ENCODE measurements at places on chromosomes 3 and 15.

GRCh38 chr3:170425491-170426239, 7.0 kb downstream of the CLDN11 start:
- peak; percentile 22 for DNase-seq

DNA sequence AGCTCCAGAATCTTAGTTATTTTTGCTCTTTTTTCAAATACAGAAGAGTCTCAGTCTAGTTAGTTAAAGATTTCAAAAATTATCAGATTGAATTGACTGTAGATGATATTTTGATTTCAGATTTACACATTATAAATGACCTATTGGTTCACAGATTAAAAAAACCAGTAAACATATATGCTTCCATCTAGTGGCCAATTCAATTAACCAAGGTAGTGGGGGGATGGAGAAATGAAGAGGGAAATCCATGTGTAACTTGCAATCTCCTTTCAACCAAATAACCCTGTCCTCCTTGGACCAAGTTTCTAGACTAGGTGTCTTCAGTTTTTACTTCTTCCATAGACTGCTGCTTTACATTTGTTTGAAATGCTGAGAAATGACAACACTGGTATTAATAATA, 789.8 kb downstream of the ROBO1 start:
- DNase-seq: peak; percentile 19

DNA sequence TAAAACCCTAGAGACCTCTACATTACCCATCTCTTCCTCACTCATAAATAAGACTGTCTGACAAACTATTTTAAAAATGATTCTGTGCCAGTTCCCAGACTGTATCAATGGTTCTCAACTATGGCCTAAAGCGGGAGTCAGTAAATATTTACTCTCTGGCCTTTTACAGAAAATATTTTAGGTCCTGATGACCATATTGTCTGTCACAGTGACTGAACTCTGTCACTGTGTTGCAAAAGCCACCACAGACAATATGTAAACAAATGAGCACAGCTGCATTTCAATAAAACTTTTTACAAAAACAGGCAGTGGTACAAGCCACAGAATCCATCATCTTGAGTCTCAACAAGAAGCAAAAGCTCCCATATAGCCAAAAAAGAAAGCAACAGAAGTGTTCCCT, 45.4 kb downstream of the PLOD2 start:
- DNase-seq: no peak

DNA sequence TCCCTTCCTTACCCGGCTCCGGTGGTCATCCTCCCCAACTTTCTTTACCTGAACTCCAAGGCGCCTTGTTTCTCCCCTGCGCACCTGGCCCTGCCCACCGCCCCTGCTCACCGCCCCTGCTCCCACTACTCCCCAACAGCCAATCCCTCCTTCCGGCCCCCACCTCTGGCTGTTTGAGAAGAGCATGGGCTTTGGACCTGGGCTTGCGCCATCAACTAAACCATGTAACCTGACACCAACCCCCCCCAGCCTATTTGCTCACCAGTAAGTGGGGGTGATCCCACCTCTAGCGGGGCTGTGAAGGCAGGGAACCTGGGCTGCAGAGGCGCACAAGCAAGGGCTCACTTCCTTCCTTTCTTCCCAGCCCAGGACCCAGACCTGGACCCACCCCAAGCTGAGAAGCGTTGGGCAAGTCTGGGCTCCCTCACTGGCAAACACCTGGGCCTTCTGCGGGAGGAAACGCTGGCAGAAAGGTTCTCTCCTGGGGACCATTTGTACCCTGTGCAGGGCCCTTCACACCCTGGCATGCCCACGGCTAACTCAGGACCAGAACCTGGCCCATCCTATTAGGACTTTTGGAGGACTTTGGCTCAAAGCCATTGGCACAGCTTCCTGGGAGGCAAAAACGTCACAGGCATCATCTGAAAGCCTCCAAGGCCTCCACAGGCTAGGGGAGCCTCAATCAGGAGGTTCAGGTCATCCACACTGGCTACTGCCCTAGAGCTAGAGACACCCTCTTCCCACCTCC, at the start of gene PLXNB1:
Gene PLXNB1 (minus strand): TSS at position 127 of the 748 bp plus-strand sequence. CDS start 5,475 bp downstream, outside the sequence.
- DNase-seq: peak; percentile 26

GRCh38 chr3:115912372-115912771, 289.1 kb downstream of the GAP43 start:
- DNase-seq: peak; percentile 33

- no peak for DNase-seq
These were observed 4.4 kb upstream of the MBNL1 start for GRCh38 chr3:152264378-152264777.

DNA sequence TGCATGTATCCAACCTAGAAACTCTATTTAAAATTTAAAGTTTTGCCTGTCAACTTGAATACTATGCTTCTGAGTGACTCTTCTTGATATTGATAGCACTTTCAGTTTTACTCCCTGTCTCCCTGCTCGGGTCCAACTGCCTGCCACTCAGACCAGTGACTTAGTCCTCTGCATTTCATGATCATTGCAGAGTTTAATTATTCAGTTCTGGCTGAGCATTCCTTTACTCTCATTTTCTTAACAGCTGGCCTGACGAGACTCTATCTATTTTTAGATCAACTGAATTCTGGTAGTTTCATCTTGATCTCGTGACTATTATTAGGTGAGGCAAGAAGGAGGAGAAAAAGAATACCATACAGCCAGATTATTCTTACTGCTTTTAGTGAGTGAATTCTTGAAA, 617.4 kb downstream of the SI start:
- peak; percentile 59 for DNase-seq

DNA sequence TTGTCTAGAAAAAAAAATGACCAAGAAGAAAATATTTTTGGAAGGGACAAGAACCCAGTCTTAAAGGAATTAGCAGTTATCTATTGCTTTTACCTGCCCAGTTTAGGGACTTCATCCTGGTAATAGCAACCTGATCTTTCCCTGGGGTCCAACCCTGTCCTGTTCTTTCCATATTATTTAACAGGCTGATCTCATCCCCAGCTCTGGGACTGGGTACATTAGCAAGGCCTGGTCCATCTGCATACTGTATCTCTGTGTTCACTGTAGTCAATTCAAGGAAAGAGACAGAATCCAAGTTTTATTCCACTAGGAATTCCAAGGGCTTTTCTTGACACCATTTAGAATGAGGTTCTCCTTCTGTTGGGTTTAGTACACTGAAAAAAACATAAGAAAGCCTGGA, 191.7 kb upstream of the GADL1 start:
- DNase-seq: no peak

GRCh38 chr15:63086271-63086670, 35.4 kb upstream of the LACTB start:
- no peak for DNase-seq

DNA sequence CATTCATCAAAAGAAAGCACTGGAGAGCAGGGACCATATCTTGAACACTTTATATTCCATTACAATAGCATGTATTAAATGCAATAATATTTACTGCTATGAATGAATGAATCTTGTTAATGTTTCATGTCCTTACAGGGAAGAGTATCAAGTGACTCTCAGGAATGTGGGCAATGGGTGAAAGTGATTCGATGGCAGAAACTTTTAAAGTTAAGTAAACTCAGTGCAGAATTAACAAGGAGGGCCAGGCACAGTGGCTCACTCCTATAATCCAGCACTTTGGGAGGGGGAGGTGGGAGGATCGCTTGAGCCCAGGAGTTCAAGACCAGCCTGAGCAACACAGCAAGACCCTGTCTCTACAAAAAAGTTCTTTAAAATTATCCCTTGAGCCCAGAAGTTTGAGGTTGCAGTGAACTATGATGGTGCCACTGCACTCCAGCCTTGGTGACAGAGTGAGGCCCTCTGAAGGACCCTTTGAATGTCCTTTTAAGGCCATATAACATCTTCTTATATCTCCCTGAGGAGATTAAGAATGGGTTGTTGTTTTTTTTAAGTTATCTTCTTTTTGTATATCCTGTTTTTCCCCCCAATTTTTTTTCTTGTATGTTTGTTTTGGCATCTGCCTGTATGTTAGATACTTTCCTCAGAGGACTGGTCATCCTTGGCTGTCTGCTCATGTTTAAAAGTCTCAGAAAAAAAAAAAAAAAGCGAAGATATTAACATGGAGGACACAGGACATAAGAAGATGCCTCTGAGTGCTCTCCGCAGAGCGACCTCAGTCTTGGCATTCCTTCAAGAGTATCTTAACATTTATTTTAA, 9.6 kb upstream of the FSIP1 start:
- no peak for DNase-seq

GRCh38 chr15:78923480-78924360, 21.1 kb downstream of the CTSH start:
- DNase-seq: no peak

GRCh38 chr3:46094506-46094905, 67.2 kb upstream of the XCR1 start:
- no peak for DNase-seq

DNA sequence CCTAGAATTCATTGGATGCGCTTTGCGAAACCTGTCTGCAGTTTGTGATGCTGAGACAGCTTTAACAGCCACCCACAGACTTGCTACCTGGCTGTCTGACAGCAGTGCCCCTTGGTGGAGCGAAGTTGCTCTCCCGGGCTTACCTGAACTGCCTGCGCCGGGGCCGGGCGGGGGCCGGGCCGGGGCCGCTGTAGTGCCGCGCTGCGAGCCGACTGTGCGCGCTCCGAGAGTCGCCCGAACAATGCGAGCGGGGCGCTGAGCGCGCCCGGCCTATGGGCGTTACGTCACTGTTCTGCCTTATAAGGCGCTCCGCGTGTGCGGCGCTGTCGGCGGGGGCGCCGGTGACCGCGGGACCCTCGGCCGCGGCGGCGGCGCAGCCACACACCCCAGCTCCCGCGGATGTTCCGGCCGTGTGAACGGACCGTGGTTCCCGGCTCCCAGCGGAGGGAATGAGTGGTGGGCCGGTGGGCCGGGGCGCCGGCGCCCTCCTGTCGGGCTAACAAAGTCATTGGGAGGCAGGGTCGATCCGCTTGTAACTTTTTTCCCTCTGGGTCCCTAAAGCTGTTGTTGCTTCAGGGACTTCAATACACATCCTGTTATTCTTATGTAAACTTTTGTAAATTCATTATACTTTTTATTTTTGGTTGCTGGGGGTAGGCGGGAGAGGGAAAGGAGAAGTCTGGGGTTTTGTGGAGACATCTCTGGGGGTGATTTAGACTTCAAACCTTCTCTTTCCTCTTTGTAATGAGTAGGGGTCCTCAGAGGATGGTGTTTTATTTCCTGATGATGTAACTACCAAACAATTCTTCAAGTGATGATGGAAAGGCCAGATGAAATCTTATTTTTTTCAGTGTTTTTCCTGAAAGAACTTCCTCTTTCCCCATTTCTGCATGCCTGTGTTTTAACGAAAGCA, 58.5 kb downstream of the CMSS1 start:
- peak; percentile 72 for DNase-seq

DNA sequence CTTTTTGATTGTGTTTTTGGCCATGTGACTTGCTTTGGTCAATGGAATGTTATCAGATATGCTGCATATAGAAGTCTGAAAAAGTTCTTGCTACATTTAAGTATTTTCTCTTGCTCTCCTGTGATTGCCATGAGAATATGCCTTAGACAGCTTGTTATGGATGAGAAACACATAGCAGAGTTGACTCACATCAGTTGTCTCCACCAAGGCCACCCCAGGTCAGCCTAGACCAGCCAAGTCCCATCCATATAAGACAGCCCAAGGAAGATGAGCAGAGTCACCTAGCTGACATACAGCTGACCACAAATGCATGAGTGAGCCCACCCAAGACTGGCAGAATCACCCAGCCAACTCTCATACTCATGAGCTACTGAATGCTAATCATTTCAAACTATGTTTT, 153.0 kb downstream of the THRB start:
- DNase-seq: no peak

GRCh38 chr3:112874725-112875124, 28.1 kb upstream of the CD200R1L start:
- no peak for DNase-seq

GRCh38 chr3:134579141-134579665, 71.6 kb downstream of the KY start:
- DNase-seq: no peak

DNA sequence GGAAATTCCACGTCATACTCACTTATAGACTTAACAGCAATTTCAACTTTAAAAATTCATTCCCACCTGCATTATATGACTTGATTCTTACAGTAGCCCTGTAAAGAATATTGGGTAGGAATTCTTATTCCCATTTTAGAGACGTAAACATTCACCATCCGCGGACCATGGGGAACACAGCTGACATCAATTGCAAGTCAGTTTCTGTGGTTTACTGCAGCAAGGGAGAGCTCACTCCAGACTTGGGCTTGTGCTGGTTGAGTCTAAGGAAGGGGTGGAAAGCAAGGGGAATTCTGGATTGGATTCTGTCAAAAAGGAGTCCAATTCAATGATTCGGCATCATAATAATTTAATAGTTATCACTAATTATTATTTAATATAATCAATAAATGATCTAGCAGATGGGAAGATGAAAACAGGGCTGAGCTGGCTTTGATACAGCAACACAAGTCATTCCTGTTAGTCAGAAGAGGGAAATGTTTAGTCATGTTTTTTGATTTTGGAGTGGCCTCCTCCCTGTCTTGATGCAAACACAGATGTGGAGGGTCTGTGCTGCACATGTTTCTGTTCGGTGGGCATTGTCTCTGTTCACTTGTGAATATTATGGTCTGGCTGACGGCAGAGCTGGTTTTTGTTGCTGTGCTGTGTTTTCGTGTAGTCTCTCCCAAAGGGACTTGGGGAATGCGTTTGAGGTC, 9.7 kb downstream of the LIPC start:
- DNase-seq: no peak

GRCh38 chr3:155702745-155703591, 41.9 kb downstream of the PLCH1 start:
- DNase-seq: no peak

DNA sequence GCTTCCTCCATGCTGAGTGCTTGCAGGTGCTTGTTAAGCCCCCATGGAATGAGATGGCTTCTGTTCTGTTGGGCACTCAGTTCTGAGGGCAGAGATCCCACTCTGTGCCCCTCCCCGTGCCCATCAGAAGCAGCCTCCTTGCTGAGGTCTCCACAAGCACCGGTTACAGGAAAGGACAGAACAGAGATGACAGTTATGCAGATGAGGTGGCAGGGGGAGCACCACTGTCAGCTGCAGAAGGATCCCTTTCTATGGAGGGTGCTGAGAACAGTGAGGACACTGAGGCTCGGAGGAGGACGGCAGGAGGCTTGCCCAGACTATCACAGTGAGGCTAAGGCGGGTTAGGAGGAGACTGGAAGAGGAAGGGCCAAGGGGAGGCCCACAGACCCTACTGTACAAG, 12.4 kb downstream of the CACNA2D2 start:
- no peak for DNase-seq

GRCh38 chr3:127667119-127667681, 5.6 kb upstream of the ABTB1 start:
- no peak for DNase-seq

DNA sequence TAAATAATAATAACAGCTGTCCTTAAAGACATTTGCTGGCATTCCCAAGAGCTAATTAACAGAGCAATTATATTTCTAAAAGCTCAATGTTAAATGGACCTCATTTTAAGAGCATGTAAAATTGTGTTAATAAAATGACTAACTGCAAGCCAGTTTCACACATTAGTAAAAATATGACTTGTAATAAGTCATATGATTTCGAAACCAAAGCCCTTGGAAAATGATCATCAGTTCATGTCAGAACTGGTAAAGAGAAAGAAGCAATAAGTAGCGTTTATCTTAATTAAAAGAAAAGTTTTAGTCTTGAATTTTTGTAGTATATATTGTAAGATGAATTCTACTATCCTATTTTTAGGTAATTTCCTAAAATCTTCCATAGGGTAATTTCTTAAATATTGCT, 310.7 kb downstream of the CNTN3 start:
- DNase-seq: no peak

All from myocyte (in vitro differentiated cells).